Activated CD4-positive, alpha-beta T cell treated with anti-CD3 and anti-CD28 coated beads, Interleukin-2, amount 50 U/mL, for 4 hours (primary cell): ENCODE measurements at places on chromosomes 1 and 21.

DNA sequence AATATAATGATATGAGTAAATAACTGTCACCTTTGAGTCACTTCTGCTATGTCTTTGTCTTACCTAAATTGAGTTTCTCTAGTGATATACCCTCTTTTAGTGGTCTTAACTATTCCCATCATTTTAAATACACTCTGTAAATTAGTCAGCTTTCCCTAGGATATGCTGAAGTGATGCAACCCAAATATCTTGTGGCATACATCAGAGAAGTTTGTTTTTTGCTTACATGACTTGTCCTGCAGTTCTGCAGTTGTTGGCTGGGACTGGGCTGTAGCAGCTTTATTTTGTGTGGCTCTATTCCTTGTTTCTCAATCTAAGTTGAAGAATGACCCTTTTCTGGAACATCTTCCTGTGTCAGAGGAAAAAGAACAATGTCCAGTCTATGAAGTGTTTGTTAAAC is 76.4 kb downstream of the TTC3 start:
- no peak for DNase-seq

DNA sequence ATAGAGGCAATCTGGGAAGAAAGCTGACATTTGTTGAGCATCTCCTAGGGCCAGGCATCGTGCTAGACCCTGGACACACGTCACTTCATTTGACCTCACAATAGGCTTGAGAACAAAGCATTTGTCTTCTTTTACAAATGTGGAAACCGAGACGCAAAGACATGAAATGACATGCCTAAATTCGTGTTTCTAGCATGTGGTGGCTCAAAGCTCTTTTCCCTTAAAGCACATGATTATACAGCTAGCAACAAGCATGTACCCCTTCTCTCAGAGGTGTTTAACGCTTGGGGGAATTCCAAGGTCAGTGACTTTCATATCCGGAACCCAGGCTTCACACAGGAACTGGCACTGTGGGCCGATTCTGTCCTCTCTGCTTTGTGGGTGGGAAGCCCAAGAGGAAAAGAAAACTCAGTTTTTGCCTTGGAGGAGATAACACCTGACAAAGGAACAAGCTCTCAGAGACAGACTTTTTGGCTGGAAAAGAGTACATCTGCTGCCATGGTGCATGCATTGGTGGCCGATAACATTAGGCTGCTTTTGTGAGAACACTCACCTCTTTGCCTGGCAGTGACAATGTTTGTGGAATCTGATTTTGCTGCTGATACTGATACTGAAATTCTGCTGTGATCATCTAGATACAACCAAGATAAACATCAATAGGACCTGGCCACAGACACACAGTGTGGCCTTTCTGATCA is 15.4 kb upstream of the CD2 start:
- DNase-seq, result peak; percentile 55

- DNase-seq, result no peak
Measured at GRCh38 chr21:14487490-14488432, 58.4 kb downstream of the SAMSN1 start.

DNA sequence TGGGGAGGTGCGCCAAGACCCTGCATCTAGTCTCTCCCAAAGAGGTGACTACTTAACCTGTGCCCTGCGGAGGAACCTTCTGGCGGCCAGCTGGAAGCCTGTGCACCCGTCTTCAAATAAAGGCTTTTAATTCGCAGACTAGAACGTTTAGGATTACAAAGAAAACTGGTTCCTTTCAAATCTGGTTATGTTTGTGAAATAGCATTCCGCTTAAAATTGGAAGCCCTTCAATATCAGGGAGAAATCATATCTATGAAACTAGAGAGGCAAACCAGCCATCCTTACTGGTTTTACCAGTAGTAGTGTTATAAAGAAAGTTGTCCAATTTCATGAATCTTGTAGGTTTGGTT is 250.8 kb downstream of the FAM72C start:
- no peak for DNase-seq

GRCh38 chr1:110879758-110880606 is 7.0 kb downstream of the CD53 start:
- DNase-seq, result peak; percentile 55
